ENCODE measurements at places on chromosomes 11 and 22.
A peak's percentile ranks its signal among the peaks of the same experiment; 100 is the strongest.

GRCh38 chr11:78995171-78995570, 420.5 kb upstream of the NARS2 start:
- DNase-seq, result no peak

DNA sequence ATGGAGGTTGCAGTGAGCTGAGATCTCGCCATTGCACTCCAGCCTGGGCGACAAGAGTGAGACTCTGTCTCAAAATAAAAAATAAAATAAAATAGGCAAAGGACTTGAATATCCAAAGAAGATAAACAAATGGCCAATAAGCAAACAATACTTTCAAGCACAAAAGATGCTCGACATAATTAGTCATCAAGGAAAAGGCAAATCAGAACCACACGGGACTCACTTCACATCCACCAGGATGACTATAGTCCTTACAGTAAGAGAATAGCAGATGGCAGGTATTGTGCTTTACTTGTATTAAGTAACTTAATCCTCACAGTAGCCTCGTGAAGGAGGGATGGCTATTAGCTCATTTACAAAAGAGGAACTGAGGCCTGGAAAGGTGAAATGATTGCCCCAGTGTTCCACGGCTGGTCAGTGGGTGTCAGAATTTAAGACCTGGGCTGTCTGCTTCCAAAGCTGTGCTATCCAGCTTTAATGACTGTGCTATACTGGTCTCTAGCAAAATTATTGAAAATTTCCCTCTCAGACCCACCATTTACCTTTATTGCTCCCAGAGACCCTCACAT, 40.2 kb upstream of the RBFOX2 start:
- DNase-seq, result no peak

- no peak for DNase-seq
These were observed 138.8 kb upstream of the UBASH3B start for GRCh38 chr11:122516686-122517085.

DNA sequence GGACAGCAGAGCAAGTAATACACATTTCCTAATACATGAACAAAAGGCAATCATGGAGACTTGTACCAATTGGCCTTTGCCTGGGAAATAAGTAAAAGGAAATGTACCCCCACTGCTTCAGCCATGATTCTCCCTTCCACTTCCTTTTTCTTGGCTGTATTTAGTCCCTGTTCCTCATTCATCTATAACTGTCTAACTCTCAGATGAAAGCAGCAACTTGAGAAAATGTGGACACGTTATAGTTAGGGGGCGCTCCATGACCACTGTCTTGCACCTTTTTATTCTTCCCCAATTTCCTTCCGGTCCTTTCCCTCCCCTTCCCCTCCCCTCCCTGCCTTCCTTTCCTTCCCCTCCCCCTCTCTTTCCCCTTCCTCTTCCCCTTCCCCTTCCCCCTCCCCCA, 61.3 kb upstream of the BARX2 start:
- no peak for DNase-seq

DNA sequence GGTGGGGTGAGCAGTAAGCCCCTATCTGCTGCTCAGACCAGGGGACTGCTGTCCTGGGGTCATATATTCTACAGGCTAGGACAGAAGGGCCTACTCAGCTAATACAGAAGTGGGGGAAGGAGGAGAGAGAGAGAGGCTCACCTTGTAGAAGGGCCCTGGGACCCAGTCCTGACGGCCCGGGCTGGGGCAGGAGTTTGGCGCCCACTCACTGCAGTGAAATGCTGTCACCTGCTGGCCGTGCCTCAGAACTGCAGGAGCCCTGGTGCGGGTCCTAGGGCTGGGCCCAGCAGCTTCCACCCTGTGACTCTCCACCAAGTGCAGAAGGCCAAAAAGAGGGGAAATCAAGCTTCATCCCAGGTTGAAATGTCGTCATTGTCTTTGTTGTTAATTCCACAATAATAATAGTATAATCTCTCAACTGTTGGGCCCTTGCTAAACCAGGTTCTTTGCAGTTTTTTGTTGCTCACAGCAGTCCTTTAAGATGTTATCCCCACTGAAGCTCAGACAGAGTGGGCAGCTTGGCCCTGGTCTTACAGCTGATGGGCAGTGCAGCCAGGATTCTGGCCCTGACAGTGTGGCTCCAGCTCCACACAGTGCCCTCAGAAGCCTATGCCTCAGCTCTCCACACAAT, 29.6 kb downstream of the TRIM29 start:
- peak; percentile 17 for DNase-seq

DNA sequence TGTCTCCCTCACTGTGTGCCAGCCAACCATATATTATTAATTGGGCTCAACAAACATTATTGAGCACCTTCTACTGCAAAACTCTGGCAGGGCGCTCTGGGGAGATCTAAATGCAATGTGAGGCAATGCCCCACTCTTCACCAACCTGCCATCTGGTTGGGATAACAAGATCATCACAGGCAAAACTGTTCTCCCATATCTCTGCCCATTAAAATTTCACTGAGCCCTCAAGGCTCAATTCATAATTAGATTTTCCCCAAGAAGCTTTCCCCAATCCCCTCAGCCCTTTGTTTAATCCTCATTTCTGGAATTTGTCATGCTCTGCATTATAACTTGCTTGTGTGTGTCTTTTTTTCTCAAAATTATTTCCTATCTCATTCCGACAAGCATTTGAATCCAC, 106.6 kb downstream of the ARL14EP start:
- DNase-seq, result no peak

GRCh38 chr11:134915212-134915611, 503.2 kb upstream of the B3GAT1 start:
- no peak for DNase-seq

DNA sequence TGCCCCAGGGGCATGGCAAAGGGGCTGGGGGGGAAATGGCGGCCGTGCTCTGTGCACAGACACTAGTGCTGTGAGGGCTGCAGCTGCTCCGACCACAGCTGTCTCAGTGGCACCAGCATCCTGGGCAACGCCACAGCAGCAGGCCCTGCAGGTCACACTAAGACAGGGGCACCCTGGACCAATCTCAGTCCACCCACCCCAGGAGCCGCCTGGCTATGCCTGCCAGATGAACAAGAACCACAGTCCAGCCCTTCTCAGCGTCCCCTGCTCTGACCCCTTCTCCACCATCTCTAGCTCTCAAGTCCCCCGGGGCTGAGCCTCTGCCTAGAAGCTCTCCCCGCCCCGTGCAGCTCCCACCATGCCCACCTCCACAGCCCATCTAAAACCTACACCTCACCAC, 16.5 kb downstream of the TUBGCP6 start:
- DNase-seq, result no peak

GRCh38 chr11:81070948-81071347, 1630.1 kb upstream of the TENM4 start:
- no peak for DNase-seq

DNA sequence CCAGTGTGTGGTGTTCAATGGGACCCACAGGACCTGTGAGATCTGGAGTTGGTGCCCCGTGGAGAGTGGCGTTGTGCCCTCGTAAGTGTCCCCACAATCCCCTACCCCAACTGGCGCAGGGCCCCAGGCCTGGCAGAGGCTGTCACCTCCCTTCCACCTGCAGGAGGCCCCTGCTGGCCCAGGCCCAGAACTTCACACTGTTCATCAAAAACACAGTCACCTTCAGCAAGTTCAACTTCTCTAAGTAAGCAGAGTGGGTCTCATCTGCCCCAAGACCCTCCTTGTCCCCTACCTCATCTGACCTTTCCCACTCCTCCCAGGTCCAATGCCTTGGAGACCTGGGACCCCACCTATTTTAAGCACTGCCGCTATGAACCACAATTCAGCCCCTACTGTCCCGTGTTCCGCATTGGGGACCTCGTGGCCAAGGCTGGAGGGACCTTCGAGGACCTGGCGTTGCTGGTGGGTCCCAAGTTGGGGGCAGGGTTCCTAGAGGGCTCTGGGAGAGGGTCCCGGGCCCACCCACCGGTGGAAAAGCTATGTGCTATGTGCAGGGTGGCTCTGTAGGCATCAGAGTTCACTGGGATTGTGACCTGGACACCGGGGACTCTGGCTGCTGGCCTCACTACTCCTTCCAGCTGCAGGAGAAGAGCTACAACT, 8.1 kb downstream of the P2RX6 start:
- DNase-seq, result no peak

DNA sequence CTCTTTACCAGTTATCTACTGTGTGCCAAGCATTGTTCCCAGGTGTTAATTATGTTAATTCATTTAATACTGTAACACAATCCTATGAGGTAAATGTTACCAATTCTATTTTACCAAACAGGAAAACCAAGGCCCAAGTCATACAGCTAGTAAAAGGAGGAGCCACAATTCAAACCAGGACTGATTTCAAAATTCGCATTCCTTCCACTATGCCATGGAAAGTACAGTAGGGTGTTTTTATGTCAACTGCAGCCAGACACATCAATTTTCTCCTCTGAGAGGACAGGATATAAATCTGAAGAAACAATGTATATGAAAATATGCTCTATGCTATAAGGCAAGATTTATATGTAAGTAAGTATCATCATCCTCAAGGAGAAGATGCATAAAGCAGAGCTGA, 104.3 kb downstream of the RPL27A start:
- no peak for DNase-seq

DNA sequence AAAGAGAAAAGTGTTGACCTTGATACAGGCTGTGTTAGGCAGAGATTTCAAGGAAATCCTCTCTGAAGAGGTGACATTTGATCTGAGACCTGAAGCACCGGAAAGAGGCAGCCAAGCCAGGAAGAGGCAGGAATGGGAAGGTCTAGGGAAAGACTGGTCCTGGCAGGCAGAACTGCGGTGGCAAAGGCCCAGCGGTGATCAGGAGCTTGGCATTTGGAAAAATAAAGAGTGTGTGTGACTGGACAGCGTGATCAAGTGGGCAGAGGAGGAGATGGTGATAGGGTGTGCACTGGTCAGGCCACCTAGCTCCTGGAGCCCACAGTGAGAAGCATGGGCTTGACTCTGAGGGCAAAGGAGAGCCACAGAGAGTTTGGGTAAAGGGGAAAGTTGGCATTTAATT, 27.2 kb upstream of the GAB4 start:
- no peak for DNase-seq

DNA sequence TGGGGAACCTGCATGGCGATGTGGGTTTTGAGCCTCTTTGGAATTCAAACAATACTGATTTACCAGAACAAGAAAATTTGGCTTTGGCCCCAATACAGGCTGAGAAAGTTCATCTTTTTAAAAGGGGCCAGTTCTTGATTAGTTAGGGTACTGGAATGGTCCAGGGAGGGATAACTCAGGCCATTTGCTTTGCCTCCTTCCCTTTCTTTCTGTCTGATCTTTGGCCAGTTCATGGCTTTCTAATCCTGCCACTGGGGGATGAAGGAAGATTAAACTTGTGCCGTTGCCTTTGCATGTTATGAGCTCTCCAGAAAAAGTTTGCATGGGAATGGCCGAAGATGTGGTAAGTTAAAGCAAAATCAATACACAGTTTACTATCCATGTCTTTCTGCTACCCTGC, 78.4 kb downstream of the ADAMTS15 start:
- DNase-seq, result no peak

All from Jurkat, Clone E6-1 (cell line).